ENCODE measurements at places on chromosomes 16 and 17.

- no peak for DNase-seq
Measured at GRCh38 chr16:89695086-89695874, 6.2 kb downstream of the SPATA2L start.

DNA sequence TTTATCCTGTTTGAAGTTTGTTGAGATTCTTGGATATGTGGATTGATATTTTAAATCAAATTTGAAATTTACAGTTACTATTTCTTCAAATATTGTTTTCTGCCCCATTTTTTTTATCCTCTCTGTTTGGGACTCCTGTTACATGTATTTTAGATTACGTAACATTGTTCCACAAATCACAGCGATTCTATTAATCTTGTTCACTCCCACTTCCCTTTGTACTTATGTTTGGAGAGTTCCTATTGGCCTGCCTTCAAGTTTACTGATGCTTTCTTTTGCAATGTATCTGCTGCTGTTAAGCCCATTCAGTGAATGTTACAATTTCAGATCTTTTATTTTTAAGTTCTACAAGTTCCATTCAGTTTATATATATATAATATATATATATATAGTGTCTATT, 288.3 kb upstream of the TNRC6C start:
- DNase-seq = no peak

- no peak for DNase-seq
Measured at GRCh38 chr17:71024172-71024571, 854.8 kb downstream of the KCNJ2 start.

- DNase-seq = no peak
Measured at GRCh38 chr17:8806926-8807550, 7.9 kb upstream of the MFSD6L start.

GRCh38 chr17:4947411-4948165, 742 bp downstream of the PFN1 start:
- peak; percentile 54 for DNase-seq

DNA sequence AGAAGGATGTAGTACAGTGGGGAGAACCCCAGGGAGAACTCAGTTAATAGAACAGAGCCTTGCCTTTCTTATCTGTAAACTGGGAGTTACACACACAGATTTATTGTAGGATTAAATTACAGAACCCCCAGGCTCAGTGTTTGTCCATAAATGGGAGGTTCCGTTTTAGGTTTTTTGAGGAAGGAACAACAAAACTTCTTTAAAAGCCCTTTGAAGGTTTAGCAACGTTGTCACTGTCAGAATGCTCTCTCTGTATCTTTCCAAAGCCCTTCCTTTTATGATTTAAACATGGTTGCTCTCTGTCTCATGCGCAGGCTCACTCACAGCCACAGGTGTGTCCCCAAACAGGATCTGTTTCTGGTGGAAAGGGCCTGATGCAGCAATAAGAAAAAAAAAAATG, 9.4 kb upstream of the GNA13 start:
- no peak for DNase-seq

- DNase-seq = no peak
Measured at GRCh38 chr17:49334744-49335512, 27.1 kb downstream of the ZNF652 start.

GRCh38 chr17:64491994-64492393, 4.9 kb downstream of the POLG2 start:
- DNase-seq = no peak

DNA sequence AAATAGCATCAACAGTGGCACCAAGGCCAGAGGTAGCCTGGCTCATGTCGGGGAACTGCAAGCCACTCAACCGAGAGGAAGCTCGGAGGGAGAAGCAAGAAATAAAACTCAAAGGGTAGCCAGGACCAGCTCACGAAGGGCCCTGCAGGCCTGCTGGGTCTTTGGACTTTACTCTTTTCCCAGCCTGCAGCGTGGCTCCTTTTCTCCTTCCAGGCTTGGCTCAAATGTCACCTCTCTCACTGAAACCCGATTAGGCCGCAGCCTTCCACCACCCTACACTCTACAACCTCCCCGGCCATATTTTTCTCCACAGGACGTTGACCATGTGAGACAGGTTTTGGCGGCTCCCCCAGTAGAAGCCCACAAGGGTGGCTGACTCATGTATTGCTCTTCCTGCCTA, 38.1 kb downstream of the CALB2 start:
- no peak for DNase-seq

- no peak for DNase-seq
Measured at GRCh38 chr17:68613739-68614298, 12.7 kb upstream of the FAM20A start.

GRCh38 chr17:10777890-10778289, 26.0 kb downstream of the TMEM238L start:
- no peak for DNase-seq

DNA sequence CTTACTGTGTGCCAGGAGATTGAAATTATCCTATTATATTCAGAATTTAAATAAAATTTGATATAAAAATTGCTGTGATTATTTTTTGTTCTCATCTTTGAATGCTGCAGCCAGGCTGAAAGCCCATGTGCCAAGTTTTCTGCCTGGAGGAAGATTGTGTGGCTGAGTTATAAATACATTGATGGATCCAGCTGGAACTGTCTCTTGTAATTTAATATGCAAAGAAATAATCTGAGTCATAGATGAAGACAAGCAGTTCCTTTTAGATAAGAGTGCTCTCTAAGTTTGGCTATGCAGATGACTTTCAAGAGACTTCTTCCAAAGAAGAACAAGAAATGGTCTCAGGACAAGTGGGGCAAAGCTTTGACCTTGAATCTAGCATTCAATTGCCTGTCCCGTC, 871.0 kb downstream of the CDH11 start:
- DNase-seq = no peak

GRCh38 chr16:1380195-1380594, 28.5 kb downstream of the GNPTG start:
- no peak for DNase-seq

GRCh38 chr16:11624205-11624604, 37.5 kb upstream of the LITAF start:
- no peak for DNase-seq

DNA sequence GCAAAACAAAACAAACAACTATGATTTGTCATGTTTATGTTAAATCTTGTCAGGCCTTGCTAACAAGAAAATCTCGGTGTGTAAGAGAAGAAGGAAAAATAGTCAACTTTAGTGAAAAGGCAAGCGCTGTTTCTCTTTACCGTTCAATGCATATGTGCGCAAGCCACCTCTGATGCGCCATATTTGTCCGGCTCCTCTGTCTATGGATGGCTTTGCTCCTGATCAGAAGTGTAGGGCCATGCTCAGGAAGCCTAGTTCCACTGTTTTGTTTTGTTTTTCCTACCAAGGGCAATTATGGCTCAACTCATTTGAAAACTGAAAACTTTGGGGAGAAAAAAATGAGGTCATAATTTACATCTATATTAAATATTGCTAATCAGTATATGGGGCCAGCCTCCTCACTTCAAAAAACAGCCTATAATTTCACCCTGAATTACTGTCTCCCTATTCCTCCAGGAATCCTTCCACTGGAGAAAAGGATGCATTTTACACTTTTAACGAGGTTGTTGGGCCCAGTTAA, 4.5 kb downstream of the MAF start:
- DNase-seq = no peak

DNA sequence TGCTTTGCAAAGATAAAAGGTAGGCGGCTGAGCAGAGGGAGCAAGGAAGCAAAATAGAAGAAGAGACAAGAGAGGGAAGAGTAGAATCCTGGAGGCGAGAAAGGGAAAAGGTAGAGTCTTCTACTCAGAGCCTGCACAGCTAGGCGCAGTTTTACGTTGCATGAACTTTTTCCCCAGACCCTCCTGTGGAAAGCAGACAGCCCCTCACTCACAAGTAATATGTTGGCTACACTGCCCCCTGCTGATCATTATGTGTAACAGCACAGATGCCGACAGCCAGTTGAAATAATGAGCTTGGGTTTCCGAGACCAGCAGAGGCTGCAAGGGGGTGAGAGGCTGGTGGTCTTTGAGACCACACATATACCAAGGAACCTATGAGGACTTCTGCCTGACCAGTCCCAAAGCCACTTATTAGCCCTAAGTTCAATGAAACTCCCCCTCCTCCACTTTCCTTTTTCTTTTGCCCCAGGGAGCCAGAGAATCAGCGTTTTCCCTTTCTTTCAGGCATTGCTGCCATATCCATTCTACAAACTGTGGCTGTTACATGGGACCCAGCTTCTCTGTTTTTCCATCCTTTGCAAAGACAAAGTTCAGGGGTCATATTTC, 22.5 kb upstream of the CMTR2 start:
- no peak for DNase-seq

DNA sequence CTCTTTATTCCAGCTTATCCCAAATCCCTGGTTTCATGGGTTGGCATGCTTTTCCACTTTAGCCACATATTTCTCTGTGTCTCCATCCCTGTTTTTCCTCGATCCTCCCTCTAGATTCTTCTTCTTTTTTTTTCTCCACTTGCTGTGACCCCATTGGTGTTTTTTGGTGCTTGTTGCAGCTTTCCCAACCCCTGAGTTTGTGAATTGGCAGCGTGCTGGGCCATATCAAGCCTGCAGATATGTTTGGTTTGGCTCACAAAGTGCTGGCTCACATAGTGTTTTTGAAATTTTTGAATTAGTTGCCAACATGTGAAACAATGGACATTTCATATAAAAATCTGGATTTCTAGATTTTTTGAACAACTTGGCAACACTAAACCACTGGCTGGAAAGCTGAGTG, 8.8 kb downstream of the GPR139 start:
- DNase-seq = no peak

DNA sequence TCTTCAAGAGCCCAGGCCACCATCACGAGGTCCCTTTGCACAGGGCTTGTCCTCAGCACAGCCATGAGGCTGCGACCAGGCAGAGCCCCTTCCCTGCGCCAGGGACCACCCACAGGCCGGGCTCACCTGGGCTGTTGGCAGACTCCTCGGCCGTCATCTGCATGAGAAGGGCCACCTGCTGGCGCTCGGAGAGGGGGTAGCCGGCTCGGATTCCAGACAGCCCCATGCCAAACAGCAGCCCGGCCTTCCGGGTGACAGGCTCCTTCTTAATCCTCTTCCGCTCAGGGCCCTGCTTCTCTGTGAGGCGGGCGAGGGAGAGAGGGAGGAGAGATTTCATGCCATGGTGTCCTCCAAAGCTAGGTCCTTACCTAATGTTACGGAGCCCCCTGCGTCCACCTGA, 73.4 kb downstream of the ZNF778 start:
- DNase-seq = no peak

DNA sequence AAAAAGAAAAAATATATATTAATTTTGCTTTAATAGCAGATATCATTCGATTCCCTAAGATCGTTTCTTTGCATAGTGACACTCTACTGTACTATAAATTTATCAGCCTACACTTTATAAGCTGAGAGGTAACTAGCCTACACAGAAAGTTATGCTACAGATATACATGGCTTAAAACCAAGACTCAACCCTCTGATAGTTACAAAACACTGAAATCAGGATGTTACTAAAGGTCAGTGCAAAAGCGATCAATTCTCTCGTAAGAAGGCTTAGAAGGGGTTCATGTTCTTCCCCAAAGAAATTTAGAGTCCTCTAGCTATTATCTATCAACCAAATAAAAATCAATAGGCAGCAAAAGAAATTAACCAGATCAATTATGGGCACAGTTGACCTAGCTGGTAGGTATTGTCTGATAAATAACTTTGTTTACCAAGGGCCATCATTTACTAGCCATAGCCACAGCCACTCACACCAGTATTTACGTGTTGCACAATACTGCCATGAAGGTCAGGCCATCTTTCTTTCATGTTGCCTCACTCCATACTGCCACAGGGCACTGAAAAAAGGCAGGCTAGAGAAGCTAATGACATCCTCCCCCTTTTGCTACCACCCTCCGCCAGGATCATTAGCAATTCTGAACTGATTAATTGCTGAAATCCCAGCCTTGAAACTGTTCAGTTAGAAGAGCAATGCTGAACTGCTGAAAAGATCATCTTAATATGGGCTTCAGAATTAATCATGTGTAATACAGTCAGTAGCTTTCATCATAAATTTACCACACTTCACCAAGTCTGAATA, 43.7 kb downstream of the RND2 start:
- no peak for DNase-seq

DNA sequence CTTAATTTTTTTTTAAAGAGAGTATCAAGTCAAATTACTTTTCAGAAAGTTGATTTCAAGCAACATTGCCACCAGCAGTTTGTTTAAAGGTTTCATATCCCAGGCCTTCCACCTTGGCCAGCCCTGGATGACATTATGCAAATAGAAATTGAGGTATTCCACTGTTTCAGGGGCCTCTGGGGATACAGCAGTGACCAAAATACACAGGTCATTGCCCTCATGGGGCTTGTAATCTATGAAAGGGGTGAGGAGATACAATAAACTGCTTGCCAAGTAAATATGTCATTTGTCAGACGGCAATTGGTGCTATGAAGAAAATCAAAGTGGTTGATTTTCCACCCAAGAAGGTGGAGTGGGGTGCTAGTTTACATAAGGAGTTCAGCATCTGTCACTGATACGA, 37.8 kb upstream of the TMC5 start:
- DNase-seq = no peak

DNA sequence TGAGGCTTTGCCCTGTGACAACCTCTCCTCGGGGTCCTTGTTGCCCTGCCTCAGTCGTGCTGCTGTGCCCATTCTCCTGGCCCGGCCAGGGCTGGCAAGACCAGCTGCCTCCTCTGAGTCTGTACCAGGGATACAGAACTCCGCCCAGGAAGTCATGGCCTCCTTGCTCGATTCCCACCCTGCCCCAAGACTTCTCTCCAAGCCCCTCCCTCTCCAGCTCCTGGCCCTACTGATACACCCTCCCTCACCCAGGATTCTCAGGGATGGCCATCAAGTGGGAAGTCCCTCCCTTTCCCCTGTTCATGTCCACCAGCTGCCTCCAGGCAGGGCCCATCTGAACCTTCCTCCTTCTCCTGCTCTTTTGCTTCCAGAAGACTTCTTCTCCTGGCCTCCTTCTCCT, 11.2 kb upstream of the TMEM208 start:
- no peak for DNase-seq

DNA sequence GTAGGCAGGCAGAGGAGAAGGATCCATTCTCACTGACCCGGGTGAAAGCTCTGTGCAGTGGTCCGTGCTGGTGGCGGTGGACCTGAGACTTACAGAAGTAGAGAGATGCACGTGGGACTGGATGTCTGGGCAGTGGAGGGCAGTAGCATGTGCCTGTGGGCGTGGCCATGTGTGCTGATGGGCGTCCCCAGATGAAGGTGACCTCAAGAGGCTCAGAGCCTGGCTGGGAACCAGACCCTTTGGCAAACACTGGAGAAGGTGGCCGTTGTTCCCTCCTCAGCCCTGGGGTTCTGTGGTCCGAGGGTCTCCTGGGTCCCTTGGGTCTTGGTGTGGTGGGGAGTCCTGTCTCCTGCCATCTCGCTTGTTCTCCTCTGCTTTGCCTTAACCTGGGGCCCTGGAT, 15.6 kb downstream of the WSCD1 start:
- DNase-seq = no peak

All from activated CD4-positive, alpha-beta T cell treated with anti-CD3 and anti-CD28 coated beads for 1 hour (primary cell).